ENCODE measurements at places on chromosomes 11 and 22. TPM values are rescaled to one million over a fixed set of nuclear protein-coding genes. Genes with fewer than 3 reads are reported as not detected.

EHF gene
- 117 TPM for total RNA-seq

PIWIL4 gene
- 2.1 TPM for total RNA-seq

OR51F2 gene
- total RNA-seq = not detected

MIF gene
- 261 TPM for total RNA-seq

- DNase-seq = no peak
These were observed 185.3 kb downstream of the DYNC2H1 start for GRCh38 chr11:103294516-103294915.

DNA sequence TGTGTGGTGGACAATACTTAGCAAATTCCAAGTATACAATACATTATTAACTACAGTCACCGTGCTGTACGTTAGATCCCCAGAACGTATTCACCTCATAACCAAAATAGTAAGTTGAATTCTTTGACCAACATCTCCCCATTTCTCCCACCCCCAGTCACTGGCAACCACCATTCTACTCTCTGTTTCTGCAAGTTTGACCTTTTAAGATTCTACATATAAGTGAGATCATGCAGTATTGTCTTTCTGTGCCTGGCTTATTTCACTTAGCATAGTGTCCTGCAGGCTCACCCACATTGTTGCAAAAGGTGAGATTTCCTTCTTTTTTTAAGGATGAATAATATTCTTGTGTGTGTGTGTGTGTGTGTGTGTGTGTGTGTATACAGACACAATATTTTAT, 59.1 kb downstream of the IRAG1 start:
- no peak for DNase-seq

GRCh38 chr11:11016068-11016467, 158.2 kb upstream of the ZBED5 start:
- no peak for DNase-seq

GRCh38 chr11:20453657-20454316, 66.3 kb downstream of the PRMT3 start:
- DNase-seq = no peak
